ENCODE measurements at places on chromosomes 4 and X. TPM values are rescaled to one million over a fixed set of nuclear protein-coding genes. Genes with fewer than 3 reads are reported as not detected.

The GPAT3 gene
- total RNA-seq, result 1.7 TPM

The GPRIN3 gene
- not detected for total RNA-seq

The MAGIX gene
- total RNA-seq, result 1.3 TPM

The CXCL8 gene
- 20.0 TPM for total RNA-seq

The MAOB gene
- total RNA-seq, result not detected

The DUSP21 gene
- not detected for total RNA-seq

The STBD1 gene
- total RNA-seq, result 6.7 TPM

The XAGE2 gene
- total RNA-seq, result not detected

The NR3C2 gene
- total RNA-seq, result not detected

The CCDC110 gene
- 0.38 TPM for total RNA-seq

The HSFX3 gene
- not detected for total RNA-seq

The NAAA gene
- 56.4 TPM for total RNA-seq

The HTATSF1 gene
- total RNA-seq, result 58.8 TPM

The ADH1A gene
- not detected for total RNA-seq

The LRAT gene
- not detected for total RNA-seq

The TCEAL5 gene
- total RNA-seq, result not detected

The BMPR1B gene
- 0.76 TPM for total RNA-seq

The MAP7D2 gene
- total RNA-seq, result 0.32 TPM

The EMCN gene
- total RNA-seq, result 0.22 TPM

The FTSJ1 gene
- total RNA-seq, result 95.2 TPM

The PAGE2 gene
- total RNA-seq, result not detected

The CHRDL1 gene
- total RNA-seq, result not detected

The CPZ gene
- 13.4 TPM for total RNA-seq

The SH2D1A gene
- not detected for total RNA-seq

The PPP1R2C gene
- total RNA-seq, result not detected

The NDNF gene
- 1.9 TPM for total RNA-seq

The IL3RA gene
- not detected for total RNA-seq

The FGF2 gene
- 293 TPM for total RNA-seq

The PTPN13 gene
- total RNA-seq, result 42.7 TPM

The WNK3 gene
- 0.63 TPM for total RNA-seq

The ZNF185 gene
- total RNA-seq, result 7.2 TPM

The TNMD gene
- total RNA-seq, result not detected

The SYN1 gene
- not detected for total RNA-seq

The SH3BP2 gene
- total RNA-seq, result 46.3 TPM

The FOXR2 gene
- total RNA-seq, result not detected

The TTC29 gene
- total RNA-seq, result not detected

The C4orf51 gene
- not detected for total RNA-seq

The NDST3 gene
- not detected for total RNA-seq

The DGKK gene
- total RNA-seq, result not detected

The SOD3 gene
- total RNA-seq, result 3.8 TPM

The UNC5C gene
- not detected for total RNA-seq

The BBS7 gene
- total RNA-seq, result 24.5 TPM

The ARHGAP36 gene
- not detected for total RNA-seq
